ENCODE measurements at places on chromosomes 1 and 21.

- no peak for DNase-seq
Observed at GRCh38 chr1:235289859-235290739, 37.9 kb downstream of the ARID4B start.

DNA sequence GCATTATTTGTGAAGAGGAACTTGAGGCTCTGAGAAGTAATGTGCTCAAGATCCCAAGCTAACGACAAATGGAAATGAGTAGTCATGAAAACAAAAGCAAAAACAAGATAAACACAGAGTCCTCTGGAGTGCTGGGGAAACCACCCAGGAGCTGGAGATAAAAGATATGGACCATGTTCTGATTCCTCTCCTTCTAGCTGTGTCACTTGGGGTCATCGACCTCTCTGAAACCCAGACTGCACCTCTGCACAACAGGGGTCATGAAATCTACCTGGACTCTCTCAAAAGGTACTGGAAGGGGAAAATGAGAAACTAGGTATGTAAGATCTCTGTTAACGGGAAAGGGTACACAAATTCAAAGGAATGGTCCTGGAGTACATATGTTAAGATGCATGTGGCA, 6.5 kb downstream of the PGLYRP4 start:
- DNase-seq: no peak

GRCh38 chr1:228142155-228142691, 2.1 kb downstream of the GUK1 start:
- DNase-seq: no peak

DNA sequence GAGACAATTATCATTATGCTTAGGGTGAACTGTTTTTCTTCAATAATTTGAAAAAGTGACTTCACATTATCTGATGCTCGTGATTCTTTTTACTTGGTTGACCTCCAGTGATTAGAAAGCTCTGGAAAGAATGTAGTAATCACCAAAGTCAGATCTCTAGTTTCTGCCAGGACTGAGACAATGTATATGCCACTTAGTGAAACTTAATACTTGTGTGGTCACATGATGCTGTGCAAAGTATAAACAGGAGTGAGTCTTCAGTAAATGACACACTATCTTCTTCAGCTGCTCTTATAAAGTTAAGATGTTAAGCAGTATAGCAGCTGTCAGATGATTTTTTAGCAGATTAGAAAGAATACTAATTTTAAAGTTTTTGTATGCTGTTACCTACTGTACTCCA, 17.2 kb downstream of the VCAM1 start:
- no peak for DNase-seq

DNA sequence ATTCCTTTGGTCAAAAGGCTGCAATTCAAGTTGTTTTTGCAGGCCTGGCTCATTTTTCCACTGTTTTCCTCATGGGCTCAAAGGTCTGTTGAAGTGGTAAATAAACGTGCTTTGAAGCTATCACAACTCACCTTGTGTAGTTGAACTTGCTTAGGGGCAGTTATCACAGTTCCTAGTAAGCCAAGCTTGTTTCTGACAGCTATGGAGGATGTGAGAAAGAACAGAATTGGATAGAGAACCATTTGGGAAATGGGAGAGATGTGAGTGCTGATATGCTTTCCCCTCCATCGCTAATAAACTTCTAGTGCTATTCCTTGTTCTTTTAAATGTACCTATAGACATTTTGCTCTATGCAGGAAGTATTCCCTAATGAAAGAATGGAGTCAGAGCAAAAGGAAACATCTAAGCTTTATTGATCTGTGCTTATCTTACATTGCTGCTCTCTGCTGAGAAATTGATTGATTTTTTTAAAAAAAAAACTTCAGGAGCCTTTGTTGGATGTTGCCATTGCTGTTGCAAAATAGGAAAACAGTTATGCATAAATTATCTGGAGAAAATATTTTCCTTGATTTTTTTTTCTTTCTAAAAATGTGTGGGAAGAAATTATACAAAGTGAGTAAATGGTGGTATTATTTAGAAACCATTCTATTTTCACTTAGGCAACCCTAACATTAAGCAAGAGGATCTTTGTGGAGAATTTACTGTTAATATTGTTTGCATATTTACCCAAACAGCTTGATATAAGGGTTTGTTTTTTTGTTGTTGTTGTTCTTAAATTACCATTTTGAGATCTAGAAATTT, 118.2 kb downstream of the MAGI3 start:
- DNase-seq: no peak

- DNase-seq: no peak
Observed at GRCh38 chr1:10515976-10516750, 41.4 kb downstream of the PEX14 start.

DNA sequence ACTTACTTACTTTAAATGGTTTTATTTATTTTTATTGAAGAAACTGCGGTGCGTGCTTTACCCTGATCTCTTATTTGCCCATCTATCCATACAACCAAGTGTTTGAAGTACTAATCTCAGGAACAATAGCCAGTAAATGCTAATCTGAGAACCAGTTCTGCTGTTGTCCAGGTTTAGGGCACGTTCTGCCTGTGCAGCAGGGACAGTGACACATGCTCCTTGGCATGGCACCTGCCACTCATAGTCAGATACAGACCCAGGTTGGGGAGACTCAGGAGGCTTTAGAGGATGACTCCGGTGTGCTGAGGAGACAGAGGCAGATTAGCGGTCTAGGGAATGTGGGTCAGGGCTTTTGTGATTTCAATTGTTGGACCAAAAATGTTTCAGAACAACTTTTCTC, 83.6 kb downstream of the NRIP1 start:
- DNase-seq: peak; percentile 65

DNA sequence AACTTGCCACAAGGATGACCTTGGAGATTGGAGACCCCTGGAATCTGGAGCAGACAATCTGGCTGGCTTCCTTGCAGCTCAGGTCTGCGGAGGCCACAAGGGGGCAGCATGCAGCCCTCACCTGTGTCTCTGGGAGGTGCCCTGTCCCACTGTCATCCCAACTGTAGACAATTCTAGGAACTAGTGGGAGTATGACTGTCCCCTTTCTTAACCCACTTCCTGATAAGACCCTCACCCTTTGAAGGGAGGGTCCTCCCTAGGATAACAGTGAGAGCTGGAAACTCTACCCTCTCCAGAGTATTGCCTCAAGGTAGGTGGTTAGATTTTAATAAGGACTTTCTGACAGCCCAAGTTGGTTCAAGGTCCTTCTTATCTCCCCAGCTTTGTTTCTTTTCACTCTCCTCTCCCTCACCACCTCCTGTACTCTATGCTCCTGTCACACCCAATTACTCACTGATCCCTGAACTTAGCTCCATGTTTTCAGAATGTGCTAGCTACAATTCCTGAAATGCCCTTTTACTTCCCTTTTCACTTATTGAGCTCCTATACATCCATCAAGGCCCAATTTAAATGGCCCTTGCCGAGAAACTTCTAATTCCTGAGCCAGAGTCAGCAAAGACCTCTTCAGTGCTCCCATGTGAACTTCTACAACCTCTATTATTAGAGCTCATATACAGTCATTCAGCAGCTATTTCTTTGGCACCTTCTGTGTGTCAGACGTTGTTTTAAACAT, 9.2 kb upstream of the KCNQ4 start:
- DNase-seq: peak; percentile 31

DNA sequence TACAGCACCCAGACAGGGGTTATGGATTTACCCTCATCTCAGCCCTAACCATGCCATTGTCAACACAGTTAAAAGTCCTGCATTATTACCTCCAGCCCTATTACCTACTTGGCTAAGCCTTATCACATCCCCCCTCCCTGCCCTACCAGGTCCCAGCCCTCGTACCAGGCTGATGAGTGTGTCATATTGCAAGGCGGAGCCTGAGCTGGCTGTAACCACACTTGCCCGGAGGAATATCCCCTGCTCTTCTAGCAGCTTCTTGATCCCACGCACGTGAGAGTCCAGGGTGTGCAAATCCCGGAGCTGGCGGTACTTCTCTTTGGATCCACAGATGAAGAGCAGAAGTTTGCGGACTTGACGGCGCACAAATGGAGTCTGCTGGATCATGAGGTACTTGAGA, 87.4 kb downstream of the UBR4 start:
- DNase-seq: no peak

GRCh38 chr1:214234635-214235025, 46.3 kb upstream of the SMYD2 start:
- DNase-seq: peak; percentile 72

DNA sequence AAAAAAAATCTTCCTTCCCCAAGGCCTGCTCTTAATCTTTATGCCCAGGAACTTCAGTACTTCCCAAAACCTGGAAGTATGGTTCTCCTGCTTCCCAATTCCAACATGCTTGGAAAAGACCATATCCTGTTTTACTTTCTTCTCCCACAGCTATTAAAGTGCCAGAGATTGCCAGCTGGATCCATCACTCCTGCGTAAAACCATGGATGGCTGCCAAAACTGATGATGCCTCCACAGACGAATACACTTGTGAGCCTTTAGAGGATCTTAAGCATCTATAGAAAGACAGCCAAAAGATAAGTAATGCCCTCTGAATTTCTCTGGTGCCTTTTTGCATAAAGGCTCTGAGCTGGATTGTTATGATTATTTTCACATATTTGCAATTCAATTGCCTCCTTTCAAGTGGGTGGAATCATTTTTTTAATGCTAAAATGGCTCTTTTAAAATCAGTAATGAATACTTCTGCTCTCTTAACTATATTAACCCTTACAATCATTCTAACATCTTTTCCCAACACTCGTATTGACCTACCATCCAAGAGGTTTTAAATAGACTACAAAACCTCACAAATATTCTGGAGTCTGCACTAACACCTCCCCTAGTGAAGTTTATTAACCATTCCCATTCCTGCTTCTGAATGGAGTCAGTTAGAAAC, 1807.8 kb downstream of the BRINP3 start:
- DNase-seq: no peak

- DNase-seq: no peak
Observed at GRCh38 chr21:25507522-25507921, 99.8 kb downstream of the MRPL39 start.

DNA sequence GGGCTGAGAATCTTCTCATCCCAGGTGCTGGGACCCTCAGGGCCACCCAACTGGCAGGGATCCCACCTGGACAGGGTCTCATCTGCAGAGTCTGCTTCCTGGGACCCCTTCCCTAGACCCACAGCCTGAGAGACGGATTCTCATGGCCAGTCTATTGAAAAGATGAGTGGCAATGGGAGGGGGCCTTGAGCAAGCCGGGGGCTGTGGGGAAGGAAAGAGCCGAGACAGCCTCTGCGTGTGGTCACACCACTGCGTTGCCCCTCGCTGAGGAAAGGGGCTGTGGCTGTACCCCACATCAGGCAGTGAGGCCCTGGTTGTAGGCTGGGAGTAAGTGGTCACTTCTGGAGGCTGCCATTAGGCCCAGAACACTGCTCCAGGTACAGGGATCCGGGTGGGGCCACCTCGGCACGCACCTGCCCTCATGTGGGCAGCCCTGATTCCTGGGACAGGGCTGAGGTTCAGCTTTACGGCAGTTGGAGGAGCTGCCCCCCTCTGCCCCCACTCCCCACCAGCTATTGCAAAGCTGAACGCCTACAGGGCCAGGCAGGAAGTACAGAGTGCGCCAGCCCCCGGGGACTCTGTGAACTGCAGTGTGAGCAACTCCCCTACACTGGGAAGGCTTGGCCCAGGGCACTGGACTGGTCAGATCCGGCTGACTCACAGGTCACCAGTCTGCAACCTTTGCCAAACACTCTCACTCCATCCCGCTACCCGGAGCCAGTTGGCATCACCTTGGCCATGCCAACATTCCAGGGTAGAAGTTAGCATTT, 106.9 kb downstream of the RIPK4 start:
- no peak for DNase-seq

- DNase-seq: no peak
Observed at GRCh38 chr1:230335861-230336522, 90.1 kb downstream of the PGBD5 start.

DNA sequence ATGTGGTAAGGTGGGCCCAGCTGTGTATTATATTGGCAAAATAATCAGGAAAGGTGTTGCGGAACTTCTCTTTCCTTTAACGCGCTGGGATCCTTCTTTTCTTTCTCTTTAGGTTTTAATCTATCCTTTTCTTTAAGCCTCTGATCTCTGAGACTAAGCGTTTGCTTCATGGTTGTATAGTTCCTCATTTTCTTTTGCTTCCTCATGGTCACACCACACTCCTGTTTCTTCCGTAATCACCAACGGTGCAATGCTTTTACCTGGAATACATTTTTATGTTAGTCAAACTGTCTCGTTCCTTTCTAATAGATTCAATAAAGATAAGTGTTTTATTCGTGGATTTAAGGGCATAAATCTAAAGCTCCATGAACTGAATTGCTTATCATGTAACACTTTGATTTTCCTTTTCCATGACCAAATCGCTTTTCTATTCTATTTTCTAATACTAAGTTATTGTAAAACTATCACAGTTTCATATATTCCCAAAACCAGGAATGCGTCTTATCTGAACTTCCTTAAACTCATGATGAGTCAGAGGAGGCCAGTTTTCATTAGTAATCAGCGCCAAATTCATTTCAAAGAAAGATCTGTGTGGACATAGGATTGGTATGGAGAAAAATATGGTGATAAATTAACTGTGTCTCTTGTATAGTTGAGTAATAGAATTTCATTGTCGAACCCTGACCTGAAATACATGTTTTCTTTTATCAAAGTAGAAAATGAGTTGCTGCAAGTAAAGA, 12.2 kb downstream of the SDCCAG8 start:
- DNase-seq: no peak

DNA sequence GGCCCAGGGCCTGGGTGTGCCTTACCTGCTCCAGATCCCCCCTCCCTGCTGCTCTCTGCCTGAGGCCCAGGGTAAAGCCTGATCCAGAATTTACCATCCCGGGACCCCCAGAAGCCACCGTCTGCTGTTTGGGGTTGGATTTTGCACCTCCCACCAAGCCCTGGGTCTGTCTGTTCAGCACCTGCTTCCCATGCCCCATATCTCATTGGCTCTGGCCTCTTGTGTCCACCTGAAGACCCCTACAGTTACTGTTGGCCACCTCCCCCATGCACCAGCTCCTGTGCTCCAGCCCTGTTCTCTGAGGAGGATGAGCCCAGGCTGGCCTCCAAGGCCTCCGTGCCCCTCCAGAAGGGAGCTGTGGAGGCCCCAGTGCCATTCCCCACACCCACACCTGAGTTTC, 113.9 kb downstream of the GRIK3 start:
- no peak for DNase-seq

- DNase-seq: no peak
Observed at GRCh38 chr21:36203603-36203889, 46.9 kb downstream of the DOP1B start.

DNA sequence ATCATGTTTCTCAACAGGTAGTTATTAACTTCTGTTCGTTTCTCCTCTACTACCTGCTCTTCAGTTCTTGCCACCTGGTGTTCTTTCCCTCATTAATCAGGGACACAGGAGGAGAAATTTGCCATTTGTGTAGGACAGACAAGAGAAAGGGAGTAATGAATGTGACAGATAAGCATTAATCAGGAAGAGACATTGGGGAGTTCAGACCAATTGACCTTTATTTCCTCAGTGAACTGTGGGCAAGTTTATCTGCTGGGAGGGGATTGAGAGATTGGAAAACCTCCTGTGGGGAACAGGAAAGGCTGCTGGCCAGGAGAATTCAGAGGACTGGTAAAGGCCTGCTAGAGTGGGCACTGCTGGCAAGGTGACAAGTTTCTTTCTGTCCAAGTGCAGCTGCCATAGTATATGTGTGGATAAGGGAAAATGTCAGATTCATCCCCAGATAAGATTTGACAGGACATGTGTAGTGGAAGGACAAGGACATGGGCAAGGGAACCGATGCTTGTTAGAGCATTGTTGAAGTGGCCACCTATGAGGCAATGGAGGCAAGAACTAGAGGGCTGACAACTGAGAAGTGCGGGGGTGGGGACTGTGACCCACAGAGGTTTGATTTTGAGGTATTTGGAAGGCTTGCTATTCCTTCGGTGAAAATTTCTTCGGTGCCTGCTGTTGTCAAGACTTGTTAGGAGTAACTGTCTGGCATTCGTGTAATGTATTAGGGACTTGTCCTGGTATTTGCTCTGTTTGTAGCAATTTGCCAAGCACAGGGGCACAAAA, 12.6 kb downstream of the SZT2 start:
- DNase-seq: no peak
